ENCODE measurements at places on chromosomes 7 and 10. TPM values are rescaled to one million over a fixed set of nuclear protein-coding genes. Genes with fewer than 3 reads are reported as not detected.

The LRRC4 gene
- total RNA-seq = 0.46 TPM

The GIMAP7 gene
- 0.09 TPM for total RNA-seq

The ZNF727 gene
- total RNA-seq = 0.28 TPM

The ECD gene
- 20.8 TPM for total RNA-seq

The C7orf57 gene
- total RNA-seq = not detected

The INA gene
- 0.28 TPM for total RNA-seq

The DNAJC12 gene
- 4.3 TPM for total RNA-seq

The SYT15 gene
- 0.92 TPM for total RNA-seq

The IDI2 gene
- not detected for total RNA-seq

The YKT6 gene
- total RNA-seq = 79.2 TPM

The C10orf90 gene
- total RNA-seq = under 0.01 TPM

The OR2A25 gene
- not detected for total RNA-seq

The HGF gene
- 462 TPM for total RNA-seq

The CH25H gene
- total RNA-seq = 0.55 TPM

The HKDC1 gene
- total RNA-seq = 0.28 TPM

The CHRM2 gene
- total RNA-seq = 44.5 TPM

The IFIT2 gene
- 3.1 TPM for total RNA-seq

The FOXP2 gene
- 2.4 TPM for total RNA-seq

The RNF32 gene
- total RNA-seq = 1.1 TPM

The AKR1C8 gene
- not detected for total RNA-seq

The AGAP4 gene
- total RNA-seq = 2.0 TPM

The ELAPOR2 gene
- total RNA-seq = 3.1 TPM

The GIMAP8 gene
- total RNA-seq = 0.09 TPM

The MPLKIP gene
- 13.8 TPM for total RNA-seq

The TRIP6 gene
- total RNA-seq = 64.0 TPM

The FAM180A gene
- total RNA-seq = 5.5 TPM

The ANKRD26 gene
- 8.7 TPM for total RNA-seq

The LBX1 gene
- total RNA-seq = not detected

The VAX1 gene
- not detected for total RNA-seq

The CDHR3 gene
- total RNA-seq = 3.8 TPM

The HYAL4 gene
- total RNA-seq = not detected

The KIF11 gene
- total RNA-seq = 3.4 TPM

The PRLHR gene
- total RNA-seq = not detected

The ASAH2B gene
- total RNA-seq = 2.3 TPM

The ABCC2 gene
- total RNA-seq = 1.6 TPM

The C10orf62 gene
- 0.14 TPM for total RNA-seq

The SSC4D gene
- 0.28 TPM for total RNA-seq

The AEBP1 gene
- total RNA-seq = 15.5 TPM

The OR6V1 gene
- total RNA-seq = not detected
